ENCODE measurements at places on chromosomes 11 and 22.

GRCh38 chr22:32132126-32132525 lies 27.0 kb downstream of the C22orf42 start:
- DNase-seq, result no peak

GRCh38 chr11:62340269-62340901 lies 3.1 kb downstream of the ASRGL1 start:
- DNase-seq, result peak; percentile 41

DNA sequence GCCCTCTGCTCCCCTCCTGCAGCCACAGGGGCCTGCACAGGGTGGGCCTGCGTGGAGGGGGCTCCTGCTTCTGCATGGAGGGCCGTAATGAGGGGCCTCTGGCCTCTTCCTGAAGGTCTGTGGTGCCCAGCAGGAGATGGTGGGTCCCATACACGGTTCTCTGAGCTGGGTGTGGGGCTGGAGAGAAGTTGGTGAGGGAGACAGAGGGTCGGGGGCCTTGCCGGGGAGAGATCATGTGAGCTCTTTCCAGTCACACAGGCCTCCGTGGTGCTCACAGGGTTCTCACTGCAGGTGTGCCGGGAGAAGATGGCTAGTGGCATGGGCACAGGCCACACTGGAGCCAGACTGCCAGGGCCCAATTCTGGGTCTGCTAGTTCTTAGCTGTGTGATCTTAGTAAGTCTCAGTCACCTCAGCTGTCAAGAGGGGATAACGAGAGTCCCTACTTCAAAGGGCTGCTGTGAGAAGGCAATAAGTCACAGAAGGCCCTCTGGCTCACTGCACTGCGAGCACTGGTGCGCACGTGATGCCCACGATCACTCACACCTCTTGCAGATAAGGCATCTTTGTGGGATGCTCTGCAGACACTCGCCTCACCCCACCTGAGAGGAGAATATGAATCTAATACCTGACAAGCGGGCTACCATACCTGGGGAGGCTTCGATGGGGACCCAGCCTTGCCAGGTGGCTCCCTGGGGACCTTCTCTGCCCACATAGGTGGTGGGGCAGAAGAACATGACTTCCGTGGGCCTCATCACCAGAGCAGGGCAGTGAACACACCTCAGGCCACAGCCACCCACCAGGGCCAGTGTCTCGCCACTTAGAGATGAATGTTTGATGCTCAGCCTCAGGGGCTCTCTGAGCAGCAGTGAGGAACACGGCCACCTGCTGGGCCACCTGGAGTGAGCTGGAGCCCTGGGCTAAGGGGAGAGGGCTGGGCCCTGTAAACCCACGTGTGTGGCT lies 14.5 kb downstream of the KCNC1 start:
- no peak for DNase-seq

DNA sequence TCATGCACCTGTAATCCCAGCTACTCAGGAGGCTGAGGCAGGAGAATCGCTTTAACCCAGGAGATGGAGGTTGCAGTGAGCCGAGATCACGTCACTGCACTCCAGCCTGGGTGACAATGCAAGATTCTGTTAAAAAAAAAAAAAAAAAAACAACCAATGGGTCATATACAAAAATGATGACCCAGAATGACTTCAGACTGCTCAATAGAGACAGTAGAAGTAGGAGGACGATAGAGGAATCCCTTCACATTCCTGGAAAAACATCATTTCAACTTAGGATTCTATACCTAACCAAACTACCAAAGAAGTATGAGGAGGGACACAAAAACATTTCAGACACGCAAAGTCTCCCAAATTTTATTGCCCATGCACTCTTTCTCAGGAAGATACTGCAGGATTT lies 14.1 kb upstream of the CBX7 start:
- no peak for DNase-seq

GRCh38 chr11:64990222-64990923 lies 6.4 kb downstream of the BATF2 start:
- DNase-seq, result no peak

DNA sequence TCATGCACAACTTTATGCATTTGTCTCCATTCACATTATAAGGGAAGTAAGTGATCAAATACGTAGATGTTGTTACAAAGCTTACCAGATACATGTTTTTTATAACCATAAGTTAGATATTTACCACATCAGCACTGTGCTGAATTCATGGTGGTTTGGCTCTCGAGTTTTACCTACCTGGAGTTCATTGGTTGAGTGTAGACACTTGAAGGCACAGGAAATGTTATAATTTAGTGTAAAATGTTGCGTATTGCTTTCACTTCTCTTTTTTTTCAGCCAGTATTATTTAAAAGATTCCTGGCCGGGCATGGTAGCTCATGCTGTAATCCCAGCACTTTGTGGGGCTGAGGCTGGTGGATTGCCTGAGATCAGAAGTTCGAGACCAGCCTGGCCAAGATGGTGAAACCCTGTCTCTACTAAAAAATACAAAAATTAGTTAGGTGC lies 53.1 kb upstream of the GRK2 start:
- no peak for DNase-seq

DNA sequence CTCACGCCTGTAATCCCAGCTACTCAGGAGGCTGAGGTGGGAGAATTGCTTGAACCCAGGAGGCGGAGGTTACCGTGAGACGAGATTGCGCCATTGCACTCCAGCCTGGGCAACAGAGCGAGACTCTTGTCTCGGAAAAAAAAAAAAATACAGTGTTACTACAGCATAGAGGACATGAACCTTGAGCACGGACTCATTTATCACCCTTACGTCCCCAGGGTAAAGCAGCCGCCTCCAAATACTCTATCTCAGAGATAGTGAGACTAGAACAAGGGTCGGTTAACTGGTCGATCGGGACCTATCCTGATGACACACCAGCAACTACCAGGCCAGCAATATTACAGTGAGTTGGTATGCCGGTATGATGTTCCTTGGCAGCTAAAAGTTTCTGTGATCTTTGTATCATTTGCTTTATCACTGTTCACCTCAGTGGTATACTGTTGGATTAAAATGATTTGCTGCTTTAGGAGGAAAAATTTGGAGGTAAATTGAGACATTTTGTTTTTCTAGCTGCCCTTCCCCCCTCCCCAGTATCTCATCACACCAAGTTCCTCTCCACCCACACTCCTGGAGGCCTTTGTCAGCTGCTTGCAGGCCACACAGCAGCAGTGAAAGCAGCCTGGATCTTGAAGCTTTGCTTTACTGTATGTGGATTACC lies 7.0 kb upstream of the SIDT2 start:
- DNase-seq, result no peak

DNA sequence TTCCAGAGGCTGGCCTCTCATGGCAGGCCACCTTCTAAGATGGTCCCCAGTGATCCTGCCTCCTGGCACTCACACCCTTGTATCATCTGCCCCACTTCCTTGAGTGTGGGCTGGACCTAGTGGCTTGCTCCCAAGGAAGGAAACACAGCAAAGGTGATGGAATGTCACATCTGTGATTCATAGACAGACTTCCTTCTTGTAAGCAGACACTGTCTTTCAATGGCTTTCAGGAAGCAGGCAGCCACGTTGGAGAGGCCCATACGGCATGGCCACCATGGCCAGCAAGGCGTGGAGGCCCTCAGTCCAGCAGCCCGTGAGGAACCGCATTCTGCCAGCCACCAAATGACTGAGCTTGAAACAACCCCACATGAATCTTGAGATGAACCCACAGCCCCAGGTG lies 11.3 kb downstream of the LMO1 start:
- no peak for DNase-seq

- DNase-seq, result no peak
Measured at GRCh38 chr22:22750335-22751042, 106.1 kb downstream of the GGTLC2 start.

DNA sequence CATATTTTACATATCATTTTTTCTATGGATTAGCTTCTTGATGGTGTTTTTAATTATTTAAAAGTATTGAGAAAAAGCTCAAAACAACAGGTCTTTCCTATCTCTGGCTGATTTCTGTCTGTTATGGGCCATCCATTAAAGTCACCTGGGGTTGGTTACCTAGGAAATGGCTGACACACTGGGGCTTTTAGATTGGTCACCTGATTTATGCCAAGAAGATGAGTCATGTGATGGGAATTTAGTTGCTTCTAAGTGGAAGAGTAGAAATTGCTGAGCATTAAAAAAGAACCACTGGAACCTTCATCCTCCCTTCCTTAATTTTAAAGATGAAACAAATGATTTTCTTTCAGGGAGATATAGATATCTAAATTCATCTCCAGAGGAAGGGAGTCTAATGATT lies 48.8 kb upstream of the LARGE1 start:
- DNase-seq, result no peak

DNA sequence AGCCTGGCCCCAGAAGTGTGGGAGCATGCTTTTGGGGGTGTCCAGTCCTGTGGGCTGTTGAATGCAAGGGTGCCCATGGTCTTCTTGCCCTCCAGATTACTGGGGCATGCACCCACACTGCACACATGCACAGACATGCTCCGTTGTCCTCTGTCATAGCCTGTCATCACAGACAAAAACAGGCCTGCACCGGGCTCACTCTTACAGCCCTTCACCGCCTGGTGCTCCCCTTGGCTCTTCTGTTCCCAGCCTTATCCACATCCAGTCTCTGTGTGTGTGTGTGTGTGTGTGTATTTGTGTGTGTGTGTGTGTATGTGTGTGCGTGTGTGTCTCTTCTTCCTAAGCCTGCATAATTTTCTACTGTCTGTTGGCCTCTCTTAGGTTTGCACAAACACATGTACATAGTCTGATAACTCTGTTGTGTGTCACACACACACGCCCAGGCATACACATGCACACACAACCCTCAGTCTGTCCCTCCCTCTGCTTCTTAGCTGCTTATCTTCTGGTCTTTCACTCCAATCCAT lies 23.4 kb upstream of the NECTIN1 start:
- no peak for DNase-seq

GRCh38 chr11:34344410-34344767 lies 13.4 kb downstream of the ABTB2 start:
- no peak for DNase-seq

DNA sequence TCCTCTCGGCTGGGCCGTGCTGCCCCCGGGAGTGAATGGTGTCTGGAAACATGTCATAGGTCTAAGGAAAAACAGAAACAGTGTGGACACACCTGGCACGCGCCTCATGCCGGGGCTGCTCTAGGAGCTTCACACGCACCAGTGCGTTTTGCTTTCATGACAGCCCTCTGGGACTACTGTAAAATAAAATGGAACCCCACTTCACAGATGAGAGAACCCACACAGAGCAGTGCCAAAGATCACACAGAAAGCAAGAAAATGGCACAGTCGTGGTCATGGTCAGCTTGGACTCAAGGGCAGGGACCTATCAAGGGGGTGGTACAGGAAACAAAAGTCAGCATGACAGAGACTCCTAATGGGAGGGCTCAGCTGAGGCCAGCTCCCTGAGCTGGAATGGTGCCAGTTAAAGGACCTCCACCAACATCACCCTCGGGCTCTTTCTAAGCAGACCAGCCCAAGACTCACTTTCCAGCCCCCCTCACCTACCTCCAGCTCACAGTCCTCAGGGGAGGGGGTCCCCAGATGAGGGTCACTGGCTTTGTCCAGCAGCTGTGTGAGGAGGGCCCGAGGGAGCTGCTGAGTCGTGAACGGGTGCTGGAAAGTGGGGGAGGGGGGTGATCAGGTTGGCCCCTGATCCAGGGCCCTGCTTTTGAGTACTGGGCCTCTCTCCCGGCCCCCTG lies 3.3 kb downstream of the MAP4K2 start:
- no peak for DNase-seq

GRCh38 chr11:102234779-102235439 lies 82.4 kb upstream of the BIRC3 start:
- DNase-seq, result peak; percentile 25

DNA sequence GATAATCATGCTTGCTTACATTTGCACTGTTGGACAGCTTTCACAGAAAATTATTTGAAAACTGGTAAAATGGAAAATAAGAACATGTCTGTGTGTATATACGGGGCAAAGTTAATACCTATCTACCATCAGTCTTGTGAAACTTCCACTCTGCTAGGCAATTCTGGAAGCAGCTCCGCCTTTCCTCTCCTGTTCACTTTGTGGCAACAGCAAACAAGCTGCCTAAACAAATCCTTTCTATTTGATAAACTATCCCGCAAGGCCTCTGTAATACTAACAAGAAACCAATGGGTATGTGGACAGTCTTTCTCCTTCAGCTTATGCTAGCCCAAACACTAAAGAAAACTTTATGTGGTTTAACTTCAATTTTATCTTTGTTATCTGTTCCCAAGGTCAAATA lies 39.2 kb upstream of the RAPSN start:
- no peak for DNase-seq

- no peak for DNase-seq
Measured at GRCh38 chr11:93773045-93773477, 11.0 kb upstream of the MED17 start.

DNA sequence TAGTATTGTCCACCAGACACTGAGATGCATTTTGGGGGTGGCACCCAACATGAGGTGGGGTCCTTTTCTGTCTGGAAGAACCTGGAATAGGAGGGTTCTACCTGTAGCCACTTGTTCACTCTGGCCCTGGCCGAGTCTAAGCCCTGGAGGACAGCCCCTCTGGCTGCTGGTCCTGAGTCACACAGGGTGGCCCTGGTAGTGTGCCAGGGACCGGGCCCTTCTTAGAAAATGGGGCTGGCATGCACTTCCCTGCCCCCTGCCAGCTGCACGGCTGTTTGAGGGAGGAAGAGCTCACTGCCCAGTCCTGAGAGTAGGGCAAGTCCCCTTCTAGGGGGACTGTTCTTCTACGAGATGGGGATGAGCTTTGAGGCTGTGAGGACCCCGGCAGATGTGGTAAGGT lies 2.2 kb downstream of the PLCB3 start:
- DNase-seq, result no peak

DNA sequence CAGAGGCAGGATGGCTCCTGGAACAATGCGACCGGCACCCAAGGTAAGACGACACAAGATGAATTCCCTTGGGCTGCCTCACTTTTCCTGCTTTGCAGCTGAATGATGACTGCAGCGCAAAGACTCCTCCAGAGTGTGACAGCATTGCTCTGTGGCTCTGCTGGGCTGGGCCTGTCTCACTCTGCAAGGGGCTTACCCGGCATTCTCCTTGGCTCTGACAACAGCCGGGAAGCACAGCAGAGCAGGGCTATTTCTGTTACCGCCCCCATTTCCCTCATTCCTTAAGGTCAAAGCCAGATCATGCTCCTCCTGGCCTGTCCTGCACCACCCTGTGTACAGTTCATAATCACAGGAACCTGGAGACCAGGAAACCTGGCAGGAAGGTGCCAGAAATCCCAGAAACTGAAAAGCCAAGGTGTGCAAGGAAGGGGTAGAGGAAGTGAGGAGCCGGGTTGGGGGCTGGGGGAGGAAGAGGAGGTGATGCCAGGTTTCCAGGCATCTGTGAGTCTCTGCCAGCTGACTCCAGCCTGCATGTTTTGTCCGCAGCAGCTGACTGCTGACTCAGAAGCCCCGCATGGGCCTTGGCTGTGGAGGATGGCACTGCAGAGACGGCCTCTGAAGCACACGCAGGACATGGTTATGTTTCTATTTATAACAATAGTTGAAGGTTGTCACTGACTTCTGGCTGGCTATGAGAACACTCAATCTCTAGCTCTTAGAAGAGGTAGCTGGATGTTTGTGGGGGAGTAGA lies 113.6 kb downstream of the MICAL3 start:
- DNase-seq, result no peak

DNA sequence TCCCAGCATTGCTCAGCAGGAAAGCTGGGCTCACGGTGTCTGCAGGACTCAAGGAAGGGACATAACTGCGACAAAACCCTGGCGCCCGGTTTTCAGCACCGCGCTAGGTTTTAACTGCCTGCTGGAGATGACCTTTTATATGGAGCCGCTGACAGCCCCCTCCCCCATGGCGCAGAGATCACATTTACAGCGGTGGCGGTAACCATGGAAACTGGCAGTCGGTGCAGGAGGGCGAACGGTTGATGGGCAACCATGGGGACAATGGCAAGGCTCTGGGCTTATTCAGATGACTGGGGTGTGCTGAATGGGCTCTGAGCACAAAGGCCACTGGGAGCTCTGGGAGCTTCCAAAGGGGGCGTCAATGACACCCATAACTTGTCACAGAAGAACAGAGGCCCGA lies 37.2 kb downstream of the CELSR1 start:
- DNase-seq, result peak; percentile 68

Measured in spinal cord (tissue), 10 donors.